GM13977 (cell line): ENCODE measurements at places on chromosomes 3 and 15.

GRCh38 chr15:89551550-89551949 is 23.7 kb upstream of the TICRR start:
- peak; percentile 60 for DNase-seq

DNA sequence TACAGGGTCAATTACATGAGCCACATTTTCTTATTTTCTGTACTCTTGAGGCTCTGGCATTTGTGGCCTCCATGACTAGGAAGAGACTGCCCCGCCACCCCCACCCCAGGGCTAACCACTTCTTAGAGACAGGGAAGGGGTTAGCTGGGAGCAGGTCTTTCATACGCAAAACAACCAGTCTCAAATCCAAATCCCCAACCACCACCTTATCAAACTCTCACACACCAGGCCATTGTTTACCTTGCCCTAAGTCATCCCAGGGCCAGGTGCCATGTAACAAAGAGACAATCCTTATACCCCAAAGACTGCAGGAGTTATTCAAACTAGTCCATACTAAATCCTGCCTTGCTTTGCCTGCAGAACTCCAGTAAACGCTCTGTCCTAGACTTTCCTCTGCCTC is 77.8 kb downstream of the B3GNT5 start:
- no peak for DNase-seq

- DNase-seq = no peak
Observed at GRCh38 chr3:63764511-63764910, 54.6 kb upstream of the C3orf49 start.

DNA sequence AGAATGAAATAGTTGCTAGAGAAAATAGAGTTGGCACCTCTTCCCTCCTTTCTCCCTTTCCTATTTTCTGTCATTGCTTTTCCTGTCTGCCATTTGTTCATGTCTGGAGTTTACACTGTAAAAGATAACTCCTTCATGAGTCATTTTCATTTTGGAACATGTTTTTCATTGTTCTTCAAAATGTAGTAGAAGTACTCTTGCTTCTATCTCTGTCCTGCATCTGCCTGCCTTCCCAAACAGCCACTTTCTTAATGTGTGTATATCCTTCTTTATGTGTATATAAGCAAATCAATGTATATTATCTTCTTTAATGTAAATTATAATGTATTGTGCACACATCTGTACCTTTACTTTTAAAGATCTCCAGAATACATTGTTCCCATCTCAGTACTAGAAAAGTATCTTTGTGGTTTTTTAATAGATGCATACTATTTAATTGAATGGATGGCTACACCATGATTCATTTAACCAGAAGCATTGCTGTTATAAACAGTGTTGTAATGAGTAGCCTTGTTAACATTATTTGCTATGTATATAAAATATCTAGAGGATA is 41.1 kb downstream of the TSC22D2 start:
- no peak for DNase-seq

- DNase-seq = no peak
Observed at GRCh38 chr3:172247525-172248274, 200.6 kb downstream of the GHSR start.

DNA sequence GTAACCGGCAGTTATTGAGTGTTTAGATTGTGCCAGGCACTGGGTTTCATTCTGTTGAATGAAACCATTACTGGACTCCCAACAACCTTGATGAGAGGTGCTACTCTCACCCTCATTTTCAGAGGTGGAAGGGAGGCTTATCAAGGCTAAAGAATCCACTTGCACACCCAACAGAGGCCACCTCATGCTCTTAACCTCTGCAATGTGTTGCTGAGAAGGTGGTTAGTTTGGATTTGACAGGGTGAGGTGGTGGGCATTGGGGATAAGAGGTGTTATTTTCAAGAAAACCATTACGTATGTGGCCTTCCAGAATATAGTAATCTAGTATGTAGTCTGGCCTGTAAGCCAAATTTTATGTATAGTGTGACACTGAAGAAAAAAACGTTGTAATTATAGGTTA is 73.1 kb downstream of the FHIT start:
- no peak for DNase-seq

GRCh38 chr15:83174891-83175290 is 32.7 kb downstream of the HDGFL3 start:
- no peak for DNase-seq

DNA sequence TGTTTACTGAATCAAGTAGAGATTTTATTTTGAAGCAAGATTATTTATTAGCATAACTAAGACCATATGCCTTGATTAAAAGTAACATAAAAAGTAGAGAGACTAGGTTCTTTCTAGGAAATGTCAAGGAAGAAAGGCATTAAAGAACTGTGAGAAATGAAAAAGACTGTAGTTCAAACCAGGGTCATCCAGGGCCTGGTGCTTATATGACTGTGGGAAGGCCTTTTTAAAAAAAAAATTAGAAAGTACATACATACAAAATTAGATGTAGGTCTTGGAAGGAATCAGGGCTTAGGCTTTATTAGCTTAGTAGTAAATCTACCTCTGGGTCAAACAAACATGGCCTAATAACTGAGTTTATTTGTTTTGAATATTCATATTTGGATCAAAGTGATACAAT is 173.9 kb upstream of the TBL1XR1 start:
- DNase-seq = no peak

DNA sequence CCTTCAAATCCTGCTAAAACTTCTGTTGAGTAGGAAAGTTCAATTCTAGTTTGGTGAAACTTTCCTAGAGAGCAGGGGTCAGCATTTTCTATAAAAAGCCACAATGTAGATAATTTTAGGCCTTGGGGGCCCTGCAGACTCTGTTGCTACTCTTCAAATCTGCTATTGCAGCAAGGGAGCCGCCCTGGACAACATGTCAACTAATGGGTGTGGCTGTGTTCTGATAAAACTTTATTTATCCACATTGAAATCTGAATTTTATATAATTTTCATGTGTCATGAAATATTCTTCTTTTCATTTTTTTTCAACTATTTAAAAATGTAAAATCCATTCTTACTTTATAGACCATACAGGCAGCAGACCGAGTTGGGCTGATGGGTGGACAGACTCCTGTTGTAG is 67.4 kb upstream of the SAMMSON start:
- DNase-seq = no peak

DNA sequence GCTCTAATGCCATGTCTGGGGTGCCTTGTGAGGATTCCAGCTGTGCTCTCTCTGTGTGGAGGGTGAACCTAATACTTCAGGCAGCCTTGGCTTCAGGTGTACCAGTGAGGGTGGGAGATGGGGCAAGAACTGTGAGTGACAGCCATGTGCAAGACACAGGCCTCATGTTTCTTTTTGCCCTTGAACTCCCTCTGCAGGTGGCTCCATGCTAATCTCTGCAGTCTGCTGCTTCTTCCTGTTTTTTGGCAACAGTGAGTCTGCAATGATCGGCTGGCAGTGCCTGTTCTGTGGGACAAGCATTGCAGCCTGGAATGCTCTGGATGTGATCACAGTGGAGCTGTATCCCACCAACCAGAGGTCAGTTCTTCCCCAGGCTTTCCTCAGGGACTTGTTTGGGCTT is 189.3 kb downstream of the SV2B start:
- DNase-seq = no peak

GRCh38 chr3:56954125-56954524 is 106.3 kb upstream of the SPATA12 start:
- no peak for DNase-seq

GRCh38 chr15:92392462-92392861 is 1.2 kb upstream of the ST8SIA2 start:
- no peak for DNase-seq

GRCh38 chr3:149968216-149968615 is 2.5 kb downstream of the PFN2 start:
- DNase-seq = no peak

DNA sequence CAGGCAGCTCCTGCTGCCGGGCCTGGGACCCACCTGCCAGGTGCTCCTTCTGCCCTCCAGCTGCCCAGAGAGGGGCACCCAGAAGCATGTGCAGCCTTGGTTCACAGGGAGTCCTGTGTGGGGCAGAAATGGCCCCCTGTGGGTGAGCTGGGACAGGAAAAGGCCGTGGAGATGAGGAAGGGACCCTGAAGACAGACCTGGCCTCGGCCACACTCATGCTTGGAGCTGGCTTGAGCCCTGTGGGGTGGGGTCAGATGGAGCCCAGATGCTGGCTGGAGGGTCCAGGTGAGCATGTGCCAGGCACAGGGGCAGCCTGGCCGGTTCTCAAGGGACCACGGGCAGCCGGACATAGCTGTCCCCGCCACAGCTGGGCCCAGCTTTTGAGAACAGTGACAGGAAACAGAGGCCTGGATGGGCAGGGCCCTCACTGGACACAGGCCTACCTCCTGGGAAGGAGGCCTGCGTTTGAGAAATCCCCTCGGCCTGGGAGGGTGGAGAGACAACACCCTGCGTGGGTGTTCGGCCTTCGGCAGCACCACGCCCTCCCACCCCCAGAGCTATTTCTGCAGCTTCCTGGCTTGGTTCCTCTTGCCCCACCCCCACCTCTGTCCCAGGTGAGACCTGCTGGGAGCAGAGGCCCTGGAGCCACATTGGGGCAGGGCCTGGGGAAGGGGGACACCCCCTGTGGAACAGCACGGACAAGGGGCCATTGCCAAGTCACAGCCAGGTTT is 132.6 kb upstream of the MEF2A start:
- DNase-seq = peak; percentile 64

GRCh38 chr3:50205413-50206276 is 574 bp downstream of the SLC38A3 start:
- peak; percentile 69 for DNase-seq
